ENCODE measurements at places on chromosomes 12 and 14.

DNA sequence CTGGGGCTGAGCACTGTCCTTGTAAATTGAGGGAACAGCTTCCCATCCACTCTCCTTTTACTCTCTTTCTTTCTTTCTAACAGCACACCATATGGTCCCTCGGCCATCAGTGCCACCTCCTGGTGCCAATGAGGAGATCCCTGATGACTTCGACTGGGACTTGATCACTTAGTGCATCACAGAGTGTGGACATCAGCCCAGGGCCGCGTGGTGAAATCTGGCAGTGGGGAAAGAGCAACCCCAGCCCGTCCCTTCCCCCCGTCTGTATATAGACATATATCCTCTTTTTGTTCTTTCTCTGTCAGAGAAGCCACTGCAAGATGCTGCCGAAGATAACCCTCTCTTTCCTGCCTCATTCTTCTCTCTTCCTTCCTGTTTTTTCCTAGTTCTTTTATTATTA is 13.5 kb downstream of the C3AR1 start:
- no peak for DNase-seq

DNA sequence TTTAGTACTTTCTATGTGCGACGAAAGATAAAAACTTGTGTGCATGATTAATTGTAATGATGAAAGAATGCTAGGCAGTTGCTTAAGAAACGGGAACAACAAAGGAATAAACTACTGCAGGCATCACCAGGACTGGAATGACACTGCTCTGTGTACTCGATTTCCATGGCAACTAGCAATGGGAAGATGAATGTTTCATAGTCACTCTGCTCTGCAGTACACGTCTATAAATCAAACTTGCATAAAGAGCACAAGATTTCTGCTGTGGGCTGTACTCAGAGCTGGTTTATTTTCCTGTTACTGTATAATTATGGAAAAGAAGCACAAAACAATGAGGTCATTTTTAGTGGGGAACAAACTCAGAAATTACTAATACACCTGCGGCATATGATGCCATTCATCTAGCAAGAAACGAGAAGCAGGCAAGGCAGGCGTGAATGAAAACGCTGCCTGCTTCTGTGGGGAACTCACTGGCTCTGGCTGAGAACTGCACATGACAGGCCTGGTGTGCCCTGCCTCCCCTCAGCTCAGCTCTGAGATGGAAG is 41.8 kb downstream of the EFCAB11 start:
- peak; percentile 90 for DNase-seq

DNA sequence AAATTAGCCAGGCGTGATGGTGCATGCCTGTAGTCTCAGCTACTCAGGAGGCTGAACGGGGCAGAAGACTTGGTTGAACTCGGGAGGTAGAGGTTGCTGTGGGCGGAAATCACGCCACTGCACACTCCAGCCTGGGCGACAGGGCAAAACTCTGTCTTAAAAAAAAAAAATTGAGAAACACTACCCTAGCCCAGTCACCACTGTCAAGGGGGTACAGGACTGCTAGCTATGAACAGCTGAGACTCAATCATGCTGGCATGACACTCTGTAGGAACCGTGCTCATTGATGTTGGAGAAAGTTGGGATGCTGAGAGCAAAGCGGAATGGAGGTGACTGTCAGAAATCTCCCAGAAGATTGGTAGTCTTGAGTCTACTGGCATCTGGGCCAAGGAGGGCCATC is 58.2 kb upstream of the STON2 start:
- DNase-seq: no peak

- no peak for DNase-seq
Measured at GRCh38 chr14:70748422-70748821, 60.9 kb downstream of the MAP3K9 start.

GRCh38 chr12:89539426-89540223 is 13.8 kb upstream of the POC1B start:
- no peak for DNase-seq

DNA sequence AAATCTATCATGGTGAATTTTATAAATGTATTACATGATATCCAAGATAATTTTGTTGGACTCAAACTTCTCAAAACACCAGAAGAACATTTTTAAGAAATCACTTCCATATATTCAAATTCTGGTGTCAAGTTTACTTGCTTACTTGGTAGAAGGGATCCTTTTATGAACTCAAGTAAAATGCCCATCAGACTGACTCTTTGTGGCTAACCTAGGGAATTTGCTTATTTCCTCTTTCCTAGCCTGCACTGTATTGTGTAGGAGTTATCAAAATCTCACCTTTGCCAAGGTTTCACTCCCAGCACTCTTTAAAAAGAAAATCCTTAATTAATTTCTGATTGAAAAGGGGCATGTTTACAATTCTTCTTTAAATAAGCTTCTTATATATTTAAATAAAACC is 196.5 kb downstream of the DUSP6 start:
- DNase-seq: no peak

DNA sequence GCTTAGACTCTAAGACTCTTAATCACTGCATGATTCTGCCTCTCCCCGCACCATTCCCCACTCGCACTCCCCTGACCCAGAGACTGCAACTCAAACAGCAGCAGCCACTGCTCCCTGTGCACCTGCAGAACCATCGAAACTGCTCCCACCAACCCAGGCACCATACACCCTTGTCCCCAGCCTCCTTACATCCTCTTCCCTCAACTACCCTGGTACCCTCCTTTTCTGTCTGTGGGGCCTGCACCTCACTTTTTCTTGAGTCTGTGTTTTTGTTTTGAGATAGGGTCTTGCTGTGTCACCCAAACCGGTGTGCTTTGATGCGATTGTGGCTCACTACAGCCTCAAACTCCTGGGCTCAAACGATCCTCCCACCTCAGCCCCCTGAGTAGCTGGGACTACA is 69.4 kb downstream of the RNFT2 start:
- DNase-seq: no peak

- peak; percentile 29 for DNase-seq
Measured at GRCh38 chr14:91108941-91109611, 4.8 kb upstream of the DGLUCY start.

DNA sequence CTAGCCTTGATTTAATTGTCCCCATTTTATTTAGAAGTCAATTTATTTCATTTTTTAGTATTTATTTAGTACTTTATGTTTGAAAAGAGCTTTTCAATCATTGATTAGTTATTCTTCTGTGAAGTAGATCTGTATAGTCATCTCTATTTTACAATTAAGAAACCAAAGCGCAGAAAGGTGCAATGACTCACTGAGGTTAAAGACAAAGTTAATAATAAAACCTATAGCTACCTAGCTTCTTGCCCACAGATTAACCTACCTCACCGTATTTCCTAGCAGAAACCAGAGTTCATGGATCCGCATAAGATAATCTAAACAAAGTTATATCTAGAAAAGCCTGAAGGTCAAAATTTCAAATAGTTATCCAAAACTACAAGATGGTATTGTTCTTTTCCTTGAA is 176.4 kb downstream of the GRIN2B start:
- no peak for DNase-seq

GRCh38 chr14:22980672-22981089 is 1.7 kb downstream of the AJUBA start:
- DNase-seq: peak; percentile 69

DNA sequence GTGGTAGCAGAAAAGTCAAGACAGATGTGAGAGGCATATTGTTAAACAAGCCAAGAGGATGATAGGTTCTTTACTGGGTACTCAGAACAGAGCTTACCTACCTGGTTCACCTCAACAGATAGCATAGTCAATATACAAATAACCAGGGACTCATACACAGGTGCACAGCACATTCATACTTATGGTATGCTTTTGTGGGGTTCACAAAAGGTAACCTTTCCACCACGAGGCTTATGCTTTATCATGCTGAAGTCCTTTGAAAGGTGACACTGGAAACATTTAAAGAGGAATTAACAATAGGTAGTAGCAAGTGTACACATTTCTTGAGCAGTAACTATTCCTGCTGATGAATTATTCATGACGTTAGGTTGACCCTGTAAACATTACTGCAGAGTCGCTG is 42.2 kb upstream of the MBIP start:
- no peak for DNase-seq

- peak; percentile 98 for DNase-seq
Measured at GRCh38 chr14:103361867-103362266, 23.3 kb upstream of the MARK3 start.

- DNase-seq: no peak
Measured at GRCh38 chr14:99730876-99731546, 46.9 kb downstream of the CYP46A1 start.

DNA sequence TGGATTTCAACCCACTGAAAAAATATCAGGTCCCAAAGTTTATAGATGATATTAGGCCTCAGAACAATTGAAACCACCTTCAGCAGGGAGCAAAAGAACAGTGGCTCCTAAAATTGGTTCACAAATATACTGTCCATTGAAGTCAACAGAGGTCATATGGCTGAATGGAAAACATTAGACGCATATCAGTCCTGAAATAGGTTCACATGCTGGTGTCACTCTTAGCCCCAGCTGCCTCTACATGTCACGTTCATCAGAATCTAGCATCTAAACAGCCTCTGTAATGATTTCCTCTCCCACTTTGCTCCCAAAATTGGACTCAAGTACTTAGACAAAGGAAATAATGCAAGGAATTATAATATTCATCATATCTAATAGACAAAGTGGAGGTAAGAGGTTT is 8.7 kb downstream of the FLRT2 start:
- DNase-seq: no peak

DNA sequence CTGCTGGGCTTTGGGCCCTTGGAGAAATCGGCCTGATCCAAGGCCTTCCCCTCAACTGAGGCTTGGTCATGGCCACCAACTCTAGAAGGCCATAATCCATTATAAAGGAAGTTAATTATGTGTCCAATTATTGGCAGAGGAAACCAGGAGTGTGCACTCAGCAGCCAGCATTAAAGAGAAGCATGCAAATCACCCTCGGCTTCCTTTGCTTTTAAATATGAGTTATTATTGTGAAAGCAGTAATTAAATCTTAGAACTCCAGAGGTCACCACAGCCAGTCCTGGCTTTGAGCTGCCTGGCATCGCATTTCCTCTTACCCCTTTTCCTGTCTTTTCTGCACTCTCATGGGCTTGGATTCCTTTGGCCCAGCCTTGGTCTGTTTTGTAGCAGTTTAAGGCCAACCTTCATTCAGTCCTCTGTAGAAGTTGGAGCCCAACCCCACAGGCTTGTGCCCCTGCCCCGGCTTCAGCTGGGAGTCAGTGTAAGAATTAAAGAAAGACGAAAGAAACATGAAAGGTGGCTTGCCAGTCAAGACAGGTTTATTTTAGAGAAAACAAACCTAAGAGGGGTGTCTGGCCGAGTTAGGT is 14.7 kb upstream of the KRT86 start:
- DNase-seq: no peak

GRCh38 chr12:98319716-98320425 is 195.5 kb upstream of the TMPO start:
- DNase-seq: no peak

GRCh38 chr12:118290130-118290529 is 82.6 kb downstream of the TAOK3 start:
- DNase-seq: no peak

Data from mammary epithelial cell (primary cell).